ENCODE measurements at places on chromosomes 3 and 15.

DNA sequence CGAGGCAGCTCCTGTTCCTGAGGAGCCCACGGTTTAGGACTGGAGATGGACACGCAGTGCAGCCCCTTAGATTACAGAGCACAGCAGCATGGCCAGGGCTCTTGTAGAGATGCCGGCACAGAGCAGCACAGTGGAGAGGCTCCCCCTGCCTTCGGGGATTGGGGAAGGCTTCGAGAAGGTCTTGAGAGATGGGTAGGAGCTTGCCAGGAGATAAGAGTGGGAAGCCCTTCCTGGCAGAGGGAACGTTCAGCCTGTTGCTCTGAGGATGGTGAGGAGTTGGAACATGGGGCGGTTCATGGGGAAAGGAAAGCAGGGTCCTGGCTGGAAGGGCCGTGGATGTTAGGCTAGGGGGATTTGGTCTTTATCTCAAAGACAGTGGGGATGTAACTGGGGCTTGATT lies 10.0 kb downstream of the EPB42 start:
- H3K27ac ChIP-seq = no peak overlapping the region
- H3K27me3 ChIP-seq = peaks cover 27% of the 10 kb centered on the region
- H3K4me1 ChIP-seq = no peaks in the 10 kb centered on the region

GRCh38 chr3:153572654-153573053 lies 410.6 kb downstream of the RAP2B start:
- no peak for DNase-seq
- no peaks in the 10 kb centered on the region for H3K27me3 ChIP-seq
- no peak overlapping the region for H3K27ac ChIP-seq
- H3K4me3 ChIP-seq = no peak overlapping the region
- no peaks in the 10 kb centered on the region for H3K36me3 ChIP-seq

GRCh38 chr3:170437176-170437575 lies 18.5 kb downstream of the CLDN11 start:
- peaks cover 7% of the 10 kb centered on the region for H3K4me1 ChIP-seq
- H3K27ac ChIP-seq = no peak overlapping the region
- no peak for DNase-seq
- H3K27me3 ChIP-seq = no peaks in the 10 kb centered on the region

DNA sequence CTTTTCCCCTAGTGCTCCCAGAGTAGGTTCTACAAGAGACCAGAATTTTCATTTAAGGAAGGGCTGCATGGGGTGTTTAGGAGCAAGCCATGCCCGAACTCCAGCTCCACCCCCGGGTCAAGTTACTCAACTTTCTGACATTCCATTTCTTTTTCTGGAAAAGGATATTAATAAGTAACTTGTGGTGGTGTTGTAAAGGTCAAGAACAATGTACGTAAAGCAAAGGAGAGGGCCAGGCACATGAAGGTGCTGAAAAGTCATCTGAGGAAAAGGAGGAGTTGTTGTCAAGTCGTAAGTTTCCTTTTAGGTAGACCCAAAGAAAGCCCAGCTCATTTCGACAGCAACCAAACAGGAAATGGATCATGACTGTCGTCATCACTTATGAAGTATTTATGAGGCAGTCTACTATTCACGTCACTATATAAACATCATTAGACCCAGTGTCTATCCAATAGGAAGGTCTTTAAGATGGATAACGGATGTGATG lies 319.6 kb upstream of the IL12A start:
- peaks cover 13% of the 10 kb centered on the region for H3K27me3 ChIP-seq
- no peak for DNase-seq
- H3K27ac ChIP-seq = no peak overlapping the region

- H3K4me3 ChIP-seq = no peak overlapping the region
- no peak for DNase-seq
- peaks cover 6% of the 10 kb centered on the region for H3K27me3 ChIP-seq
- H3K27ac ChIP-seq = no peak overlapping the region
- no peaks in the 10 kb centered on the region for H3K36me3 ChIP-seq
These were observed 30.4 kb upstream of the SYNM start for GRCh38 chr15:99074446-99074845.

DNA sequence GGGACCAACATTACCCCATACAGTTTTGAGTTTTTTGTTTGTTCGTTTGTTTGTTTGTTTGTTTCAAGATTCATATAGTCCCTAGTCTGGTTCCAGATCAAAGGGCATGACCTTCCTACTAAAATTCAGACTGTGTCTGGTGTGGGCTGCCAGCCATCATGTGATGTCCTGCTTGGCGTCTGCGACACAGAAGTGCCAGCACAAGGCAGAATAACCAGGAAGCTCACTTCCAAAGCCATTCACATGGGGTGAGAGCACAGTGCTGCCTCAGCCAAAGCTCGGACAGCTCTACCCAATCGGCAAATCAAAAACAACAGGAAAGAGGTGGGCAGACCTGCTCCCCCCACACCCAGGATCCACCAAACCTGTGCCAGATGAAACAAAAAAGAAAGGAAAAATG lies 142.6 kb upstream of the THBS1 start:
- DNase-seq = no peak
- peaks cover 36% of the 10 kb centered on the region for H3K27me3 ChIP-seq
- no peak overlapping the region for H3K27ac ChIP-seq

GRCh38 chr15:99168601-99169580 lies 64.0 kb downstream of the SYNM start:
- no peak for DNase-seq
- H3K4me3 ChIP-seq = no peak overlapping the region
- no peaks in the 10 kb centered on the region for H3K27me3 ChIP-seq
- no peaks in the 10 kb centered on the region for H3K4me1 ChIP-seq
- no peak overlapping the region for H3K27ac ChIP-seq
- peaks cover 9% of the 10 kb centered on the region for H3K36me3 ChIP-seq

GRCh38 chr15:88897456-88898194 lies 2.3 kb upstream of the HAPLN3 start:
- H3K4me3 ChIP-seq = no peak overlapping the region
- peaks cover 9% of the 10 kb centered on the region for H3K36me3 ChIP-seq
- DNase-seq = peak; percentile 80
- peak overlapping the region; percentile 92 for H3K27ac ChIP-seq
- H3K27me3 ChIP-seq = peaks cover 8% of the 10 kb centered on the region
- peaks cover 20% of the 10 kb centered on the region for H3K4me1 ChIP-seq

GRCh38 chr3:110687138-110687537 lies 384.5 kb upstream of the NECTIN3 start:
- H3K4me1 ChIP-seq = no peaks in the 10 kb centered on the region
- DNase-seq = no peak
- peaks cover 2% of the 10 kb centered on the region for H3K36me3 ChIP-seq

GRCh38 chr3:114093016-114093380 lies 36.5 kb downstream of the QTRT2 start:
- H3K27ac ChIP-seq = no peak overlapping the region
- H3K27me3 ChIP-seq = peaks cover 14% of the 10 kb centered on the region
- H3K4me3 ChIP-seq = no peak overlapping the region
- no peak for DNase-seq
- H3K4me1 ChIP-seq = peaks cover 2% of the 10 kb centered on the region

DNA sequence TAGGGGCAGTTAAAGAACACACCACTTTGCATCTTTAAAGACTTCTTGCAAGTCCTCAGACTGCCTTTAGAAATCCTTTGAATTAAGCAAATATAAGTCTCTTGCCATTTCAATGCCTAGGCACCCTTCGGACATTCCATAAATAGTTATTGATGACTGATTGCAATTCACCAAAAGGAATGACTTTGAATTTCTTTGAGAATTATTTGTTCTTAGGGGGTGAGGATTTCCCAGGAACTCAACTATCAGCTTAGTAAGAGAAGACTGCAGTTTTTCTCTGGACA lies 495 bp upstream of the MYEF2 start:
- H3K4me1 ChIP-seq = peaks cover 10% of the 10 kb centered on the region
- H3K27me3 ChIP-seq = peaks cover 2% of the 10 kb centered on the region
- peak overlapping the region; percentile 93 for H3K4me3 ChIP-seq
- peak overlapping the region; percentile 89 for H3K27ac ChIP-seq
- DNase-seq = no peak

DNA sequence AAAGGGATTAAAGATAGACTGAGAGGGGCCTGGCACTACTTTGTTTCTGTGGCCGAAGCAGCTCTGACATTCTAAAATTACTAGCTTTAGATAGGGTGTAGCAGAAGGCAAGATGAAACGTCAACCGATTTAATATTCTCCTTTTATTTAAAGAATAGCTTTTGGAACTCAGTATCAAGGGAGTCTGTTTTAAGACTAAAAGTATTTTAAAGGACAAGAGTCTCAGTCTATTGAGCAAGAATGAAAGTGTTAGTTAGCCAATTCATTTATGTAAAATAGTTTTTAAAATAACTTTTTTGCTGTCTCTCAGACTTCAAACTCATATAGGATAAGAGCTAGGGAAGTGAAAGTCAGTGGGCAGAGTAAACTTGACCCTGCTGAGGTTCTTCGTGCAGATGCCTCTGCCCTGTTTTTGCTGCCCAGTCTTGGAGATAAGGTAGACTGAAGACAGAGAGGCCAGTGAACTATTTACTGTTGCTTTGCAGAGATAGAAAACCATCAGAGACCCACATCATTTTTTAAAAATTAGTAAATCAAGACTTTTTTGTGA lies 1090.9 kb downstream of the ROBO2 start:
- H3K4me1 ChIP-seq = peaks cover 4% of the 10 kb centered on the region
- H3K27ac ChIP-seq = no peak overlapping the region
- no peaks in the 10 kb centered on the region for H3K27me3 ChIP-seq
